IPS-NIHi11 (cell line): ENCODE measurements at places on chromosomes 1 and 21.

DNA sequence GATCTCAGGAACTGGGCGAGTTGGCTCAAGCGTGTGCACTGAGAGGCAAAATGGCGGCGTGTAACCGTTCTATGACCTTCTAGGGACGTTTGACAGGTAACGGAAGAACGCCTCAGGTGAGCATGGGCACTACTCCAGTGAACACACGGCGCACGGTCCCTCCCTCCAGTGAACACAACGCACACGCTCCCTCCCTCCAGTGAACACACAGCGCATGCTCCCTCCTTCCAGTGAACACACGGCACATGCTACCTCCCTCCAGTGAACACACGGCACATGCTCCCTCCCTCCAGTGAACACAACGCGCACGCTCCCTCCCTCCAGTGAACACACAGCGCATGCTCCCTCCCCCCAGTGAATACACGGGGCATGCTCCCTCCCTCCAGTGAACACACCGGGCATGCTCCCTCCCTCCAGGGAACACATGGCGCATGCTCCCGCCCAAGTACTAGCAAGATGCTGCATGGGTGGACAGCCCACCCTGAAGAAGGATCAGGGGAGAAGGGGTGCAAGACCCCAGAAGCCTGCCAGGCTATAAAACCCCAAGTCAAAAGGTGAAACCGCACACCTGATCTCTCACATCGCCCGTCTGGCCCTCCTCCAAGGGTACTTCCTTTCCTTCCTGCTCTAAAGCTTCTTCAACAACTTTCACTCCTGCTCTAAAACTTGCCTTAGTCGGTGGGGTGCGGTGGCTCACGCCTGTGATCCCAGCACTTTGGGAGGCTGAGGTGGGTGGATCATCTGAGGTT is 3.5 kb downstream of the C1orf159 start:
- no peak for DNase-seq

GRCh38 chr1:159171254-159171687 is at the start of gene CADM3:
Gene CADM3 (plus strand): TSS chr1:159171615. CDS start chr1:159171766, 151 bp downstream.
- DNase-seq: peak; percentile 82

GRCh38 chr1:234197839-234198238 is 175.4 kb upstream of the COA6 start:
- no peak for DNase-seq

DNA sequence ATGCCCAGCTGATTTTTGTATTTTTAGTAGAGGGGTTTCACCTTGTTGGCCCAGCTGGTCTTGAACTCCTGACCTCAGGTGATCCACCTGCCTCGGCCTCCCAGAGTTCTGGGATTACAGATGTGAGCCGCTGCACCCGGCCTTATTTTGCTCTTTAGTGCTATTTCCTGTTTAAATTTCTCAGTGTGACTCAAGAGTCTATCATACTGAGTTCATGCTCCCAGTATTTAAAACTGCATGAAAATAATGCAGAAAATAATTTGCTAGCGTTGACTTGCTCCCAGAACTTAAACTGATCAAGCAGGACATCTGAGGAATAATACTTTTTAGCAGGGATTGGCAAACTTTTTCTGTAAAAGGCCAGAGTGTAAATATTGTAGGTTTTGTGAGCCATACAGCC is 86.4 kb upstream of the C1orf21 start:
- DNase-seq: no peak

DNA sequence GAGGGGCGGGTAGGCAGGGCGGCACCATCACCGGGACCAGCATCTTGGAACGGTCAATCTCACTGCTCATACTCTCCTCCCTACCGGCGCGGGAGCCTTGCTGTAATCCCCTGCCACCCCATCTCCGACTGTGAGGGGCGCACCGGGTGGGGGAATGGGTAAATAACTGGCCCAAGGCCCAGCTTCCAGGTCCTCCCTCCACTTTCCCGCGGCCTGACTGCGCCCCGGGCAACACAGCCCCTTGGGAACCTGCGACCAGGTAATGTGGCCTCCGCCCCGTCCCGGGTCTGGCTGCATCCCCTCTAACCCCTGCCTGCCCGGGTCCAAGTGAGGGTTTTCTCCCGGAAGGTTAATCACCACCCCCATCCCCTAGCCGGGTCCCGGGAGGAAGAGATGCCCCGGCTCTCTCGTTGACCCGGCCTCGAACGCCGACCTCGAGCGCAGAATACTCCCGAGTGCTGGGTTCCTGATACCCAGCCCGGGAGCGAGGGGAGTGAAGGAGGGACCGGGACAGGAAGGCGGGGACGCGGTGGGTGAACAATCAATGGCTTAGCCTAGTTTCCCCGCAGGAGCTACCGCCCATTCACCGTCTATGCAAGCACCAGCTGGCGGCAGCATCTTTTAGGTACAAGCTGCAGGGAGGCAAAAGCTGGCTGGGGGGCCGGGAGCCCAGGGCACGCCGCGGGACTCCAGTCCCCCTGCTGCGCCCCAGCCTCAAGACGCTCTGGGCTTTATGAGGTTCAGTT is 5.9 kb upstream of the LHX9 start:
- DNase-seq: peak; percentile 40

- DNase-seq: no peak
Observed at GRCh38 chr1:92399076-92399475, 87.6 kb downstream of the GFI1 start.

- DNase-seq: no peak
Observed at GRCh38 chr1:206074839-206075238, 21.9 kb downstream of the RHEX start.

GRCh38 chr1:216346526-216346925 is 76.7 kb downstream of the USH2A start:
- no peak for DNase-seq

GRCh38 chr1:84598418-84598817 is 24.2 kb upstream of the CTBS start:
- no peak for DNase-seq

- DNase-seq: no peak
Observed at GRCh38 chr1:207825719-207826556, 74.1 kb downstream of the CD46 start.

DNA sequence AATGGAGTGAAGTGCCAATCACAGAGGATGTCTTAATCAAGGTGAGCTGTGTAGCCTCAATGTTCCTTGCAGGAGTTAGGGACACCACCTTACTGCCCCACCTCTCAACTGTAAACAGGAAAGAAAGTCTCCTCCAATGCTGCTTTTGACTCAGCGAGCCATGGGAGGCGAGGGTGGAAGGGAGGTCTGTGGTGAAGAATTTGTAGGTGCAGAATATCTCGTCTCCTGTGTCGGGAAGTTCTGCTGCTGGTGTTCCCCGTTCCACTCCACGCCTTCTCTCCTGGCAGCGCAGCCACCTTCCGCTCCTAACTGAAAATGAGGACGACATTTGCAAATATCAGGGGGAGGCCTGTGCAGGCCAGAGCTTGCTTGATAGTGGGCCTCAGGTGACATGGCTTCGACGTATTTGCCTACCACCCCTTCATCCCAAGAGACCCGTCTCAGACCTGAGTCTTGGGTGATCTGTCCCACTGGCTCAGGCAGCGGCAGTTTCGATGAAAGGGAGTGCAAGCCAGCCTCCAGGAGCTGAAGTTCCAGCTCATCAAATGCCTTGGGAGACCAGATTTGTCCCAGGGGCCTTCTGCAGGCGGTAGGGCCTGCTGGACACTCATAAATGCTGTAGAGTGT is 368.3 kb upstream of the C1orf174 start:
- DNase-seq: no peak

DNA sequence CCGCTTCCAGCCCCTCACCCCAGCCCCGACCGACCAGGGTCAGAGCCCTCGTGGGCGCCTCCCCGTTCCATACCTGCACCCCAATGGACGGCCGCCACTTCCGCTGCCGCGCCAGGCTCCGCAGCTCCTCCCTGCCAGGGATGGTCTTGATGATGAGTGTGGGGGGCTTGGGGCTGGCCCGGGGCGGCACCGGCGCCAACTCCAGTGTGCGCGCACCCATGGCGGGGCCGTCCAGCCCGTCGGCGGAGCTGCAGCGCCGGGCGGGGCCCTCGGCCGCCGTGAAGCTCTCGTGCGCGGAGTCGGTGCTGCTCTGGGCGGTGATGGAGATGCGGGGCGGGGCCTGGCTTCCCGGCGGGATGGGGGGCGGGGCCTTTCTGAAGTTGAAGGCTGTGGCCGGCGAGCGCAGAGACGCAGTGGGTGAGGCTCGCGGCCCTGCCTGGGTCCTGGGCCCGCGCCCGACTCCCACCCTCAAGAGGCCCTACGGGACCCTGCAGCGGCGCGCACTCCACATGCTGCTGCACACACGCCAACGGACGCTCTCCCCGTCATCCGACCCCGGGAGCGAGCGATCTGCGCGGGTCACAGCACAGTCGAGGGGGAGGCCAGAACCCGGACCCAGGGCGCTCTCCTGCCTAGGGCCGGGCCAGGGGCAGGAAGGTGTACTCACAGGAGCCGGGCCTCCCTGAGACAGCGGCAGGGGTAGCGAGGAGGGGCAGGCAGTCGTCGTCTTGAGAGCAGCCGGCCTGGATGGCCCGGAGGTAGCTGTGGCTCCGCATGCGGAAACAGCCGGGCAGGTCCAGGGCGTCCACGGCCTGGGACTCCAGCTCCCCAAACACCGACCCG is 26.1 kb upstream of the SMIM12 start:
- DNase-seq: peak; percentile 85

- DNase-seq: no peak
Observed at GRCh38 chr1:170156594-170156993, 10.8 kb downstream of the NTMT2 start.

DNA sequence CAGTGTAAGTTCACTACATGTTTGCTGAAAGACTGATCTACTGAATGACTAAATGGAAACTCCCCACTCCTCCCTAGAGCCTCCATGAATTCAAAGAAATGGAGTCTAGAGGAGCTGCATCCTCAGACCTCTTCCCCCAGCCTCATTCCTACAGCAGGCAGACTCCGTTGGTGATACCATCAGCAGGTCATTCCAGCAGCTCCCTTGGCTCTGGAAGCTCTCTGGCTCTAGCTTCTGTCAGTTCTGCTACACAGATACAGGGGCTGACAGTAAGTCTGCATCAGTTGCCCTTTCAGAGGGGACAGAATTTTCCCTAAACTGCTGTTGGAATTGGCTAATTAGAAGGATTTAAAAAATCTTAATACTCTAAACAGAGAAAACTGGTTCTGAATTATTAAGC is 31.7 kb upstream of the DMRTA2 start:
- DNase-seq: no peak

DNA sequence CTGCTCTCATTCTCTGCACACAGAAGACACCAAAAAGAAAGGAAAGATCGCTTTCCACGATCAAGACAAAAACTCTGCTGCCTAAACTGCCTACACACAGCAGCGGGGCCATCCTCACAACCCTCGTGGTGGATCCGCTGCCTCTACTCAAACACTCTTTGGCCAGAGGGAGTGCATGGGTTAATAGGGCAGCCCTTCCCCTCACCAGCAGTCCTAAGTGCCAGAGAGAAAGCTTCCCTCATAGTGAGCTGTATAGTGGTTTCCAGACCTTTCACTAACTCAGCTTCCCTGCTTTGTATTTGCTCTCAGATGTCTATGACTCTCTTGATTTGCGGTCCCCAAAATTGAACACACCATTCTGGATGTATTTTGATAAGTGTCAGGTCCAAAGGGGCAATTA is 30.9 kb downstream of the GPR161 start:
- DNase-seq: no peak

- DNase-seq: no peak
Observed at GRCh38 chr1:30321996-30322858, 401.2 kb downstream of the MATN1 start.
